ENCODE measurements at places on chromosomes 6 and 20. TPM values are rescaled to one million over a fixed set of nuclear protein-coding genes. Genes with fewer than 3 reads are reported as not detected.

MAN1A1 gene
- total RNA-seq: 147 TPM

PRRT1 gene
- 1.0 TPM for total RNA-seq

GRCh38 chr20:38345643-38346042, 639 bp upstream of the LBP start:
- DNase-seq: no peak

- no peak for DNase-seq
Observed at GRCh38 chr6:119540417-119540816, 190.9 kb upstream of the MAN1A1 start.

GRCh38 chr6:112036088-112036637, 17.7 kb upstream of the CCN6 start:
- DNase-seq: no peak

DNA sequence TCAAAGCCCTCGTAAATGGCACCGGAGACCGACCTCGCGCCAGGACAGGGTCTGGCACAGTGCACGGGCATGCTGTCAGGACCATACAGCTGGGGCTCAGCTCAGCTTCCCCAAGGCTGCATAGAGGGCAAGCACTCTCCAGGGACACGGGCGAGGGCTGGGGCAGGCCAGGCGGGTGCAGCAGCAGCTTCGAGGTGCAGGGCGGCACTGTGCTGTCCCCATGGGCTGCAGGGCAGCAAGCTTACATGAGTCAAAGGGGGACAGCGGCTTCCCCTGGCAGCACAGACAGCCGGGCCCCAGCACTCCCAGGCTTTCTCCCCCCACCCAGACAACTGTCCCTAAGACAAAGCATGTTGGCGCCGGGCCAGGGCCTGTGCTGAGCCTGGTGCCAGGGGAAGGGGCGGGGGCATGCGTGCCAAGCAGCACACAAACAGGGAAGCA, 25.7 kb downstream of the PSMG4 start:
- DNase-seq: no peak

GRCh38 chr20:11379257-11380011, 538.3 kb upstream of the BTBD3 start:
- DNase-seq: no peak

- no peak for DNase-seq
Observed at GRCh38 chr20:61830241-61830930, 235.3 kb downstream of the TAF4 start.

DNA sequence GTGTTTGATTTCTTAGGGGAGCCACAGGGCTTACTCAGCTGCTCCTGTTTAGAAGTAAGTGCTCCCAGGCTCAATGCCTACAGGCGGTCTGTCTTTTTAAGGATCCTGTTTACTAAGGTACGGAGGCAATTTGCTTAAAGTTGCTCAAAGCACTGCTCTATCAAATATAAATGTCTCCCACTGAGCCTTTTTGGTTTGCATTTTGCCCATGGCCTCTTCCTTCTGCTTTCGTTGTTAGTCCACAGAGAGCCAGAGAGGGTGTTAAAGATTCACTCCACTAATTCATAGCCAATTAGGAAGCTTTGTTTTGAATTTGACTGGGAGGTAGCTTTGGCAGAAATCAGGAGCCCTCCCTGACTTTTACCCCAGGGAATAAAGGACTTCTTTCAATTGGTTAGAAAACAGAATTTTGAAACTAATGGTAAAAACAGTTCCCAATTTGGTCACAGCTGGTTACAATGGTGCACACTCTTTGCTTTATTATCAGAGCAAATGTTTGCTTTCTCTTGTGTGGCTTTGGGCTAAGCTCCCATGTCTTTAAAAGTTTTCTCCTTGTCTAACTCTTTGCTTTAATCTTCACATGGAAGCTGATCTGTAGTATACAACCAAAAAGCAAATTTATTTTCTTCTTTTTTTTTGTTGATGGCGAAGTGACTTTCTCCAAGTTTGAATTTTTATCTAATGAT, 126.2 kb downstream of the IMPG1 start:
- DNase-seq: no peak

DNA sequence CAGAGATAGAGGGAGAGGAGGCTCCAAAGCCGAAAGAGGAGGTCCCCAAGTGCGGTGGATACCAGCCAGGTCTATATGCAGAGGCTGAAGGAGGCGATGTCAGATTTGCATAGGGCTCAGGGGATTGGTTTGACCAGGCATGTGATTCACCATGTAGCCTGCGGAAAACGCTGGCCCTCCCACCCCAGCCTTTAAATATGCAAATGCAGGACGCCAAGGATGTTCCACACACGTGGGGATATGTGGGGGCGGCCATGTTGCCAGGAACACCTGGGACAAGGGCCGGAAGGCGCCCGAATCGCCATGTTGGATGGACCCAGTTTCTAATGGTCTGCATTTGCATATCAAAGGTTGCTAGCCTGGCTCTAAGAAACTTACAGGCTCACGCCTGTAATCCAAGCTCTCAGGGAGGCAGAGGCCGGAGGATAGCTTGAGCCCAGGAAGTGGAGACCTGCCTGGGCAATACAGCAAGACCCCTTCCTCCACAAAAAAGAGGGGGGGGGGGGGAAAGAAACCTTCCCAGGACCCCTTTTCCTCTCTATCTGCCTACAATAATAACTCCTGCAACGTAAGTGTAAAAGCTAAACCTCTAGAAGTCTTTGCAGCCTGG, 110.5 kb downstream of the TULP4 start:
- DNase-seq: no peak

DNA sequence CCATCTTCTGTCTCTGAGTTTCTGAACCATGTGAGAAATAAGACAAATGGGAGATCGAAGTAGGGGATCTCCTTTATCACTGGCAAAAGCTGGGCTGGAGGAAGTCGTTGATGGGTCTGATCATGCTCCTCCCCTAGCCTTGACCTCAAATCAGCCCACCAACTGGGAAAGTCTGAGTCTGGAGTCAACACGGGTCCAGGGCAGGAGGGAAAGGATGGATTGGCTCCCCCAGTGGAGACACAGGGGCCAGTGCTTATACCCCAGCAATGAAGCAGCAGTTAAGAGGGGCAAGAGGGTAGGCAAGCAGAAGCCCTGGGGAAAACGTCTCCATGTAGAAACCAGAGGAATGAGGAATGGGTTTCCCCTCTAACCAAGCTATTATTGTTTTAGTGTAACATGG, 152.6 kb downstream of the TBC1D7 start:
- DNase-seq: no peak

GRCh38 chr6:96925290-96925687, 761 bp downstream of the KLHL32 start:
- DNase-seq: no peak

DNA sequence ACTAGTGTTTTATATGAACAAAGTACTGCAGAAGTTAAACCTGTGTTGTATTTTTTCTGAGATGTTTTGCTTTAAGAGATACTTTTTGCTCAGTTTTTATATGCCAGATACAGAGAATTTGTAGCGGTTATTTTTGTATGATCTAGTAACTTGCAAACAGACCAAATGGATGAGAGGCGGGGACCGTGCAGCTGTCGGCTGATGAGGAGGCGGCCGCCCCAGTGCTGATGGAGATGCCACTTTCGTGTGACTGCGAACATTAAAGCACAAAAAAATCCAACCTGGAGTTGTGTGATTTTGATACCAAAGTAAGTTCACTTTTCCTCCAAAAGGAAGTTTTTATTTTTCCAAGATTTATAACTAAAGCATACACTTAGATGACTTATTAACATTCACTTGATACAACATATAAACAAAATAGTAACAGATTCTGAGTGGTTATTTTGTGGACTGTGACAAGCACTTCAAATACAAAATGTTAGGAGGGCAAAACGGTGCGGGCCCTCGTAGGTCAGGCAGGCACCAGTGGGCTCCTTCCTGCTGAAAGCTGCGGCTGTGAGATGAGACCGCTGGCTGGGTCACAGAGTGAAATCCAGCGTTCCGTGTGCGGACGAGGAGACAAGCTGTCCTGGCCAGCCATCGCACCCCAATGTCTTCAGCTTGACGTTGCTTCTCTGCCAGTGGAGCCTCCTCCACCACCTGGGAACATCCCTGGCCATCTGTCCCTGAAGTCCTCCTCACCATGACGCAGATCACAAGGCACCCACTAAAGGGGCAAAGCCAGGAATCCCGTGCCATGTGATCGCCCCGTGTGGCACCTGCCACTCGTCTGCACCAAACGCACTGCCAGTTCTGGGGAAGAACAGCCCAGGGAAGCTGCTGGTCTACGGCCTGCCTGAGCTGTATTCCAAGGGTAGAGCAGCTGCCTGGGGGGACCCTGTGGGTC, 4.0 kb upstream of the OGFR start:
- DNase-seq: no peak

GRCh38 chr6:115947966-115948541, 112.6 kb downstream of the FRK start:
- DNase-seq: no peak

GRCh38 chr6:43240950-43241349, 2.3 kb upstream of the TTBK1 start:
- no peak for DNase-seq
